NCI-H187 (cell line): ENCODE measurements at places on chromosomes 1 and 21.

- no peak for DNase-seq
Observed at GRCh38 chr1:17885663-17886320, 130.7 kb downstream of the ACTL8 start.

DNA sequence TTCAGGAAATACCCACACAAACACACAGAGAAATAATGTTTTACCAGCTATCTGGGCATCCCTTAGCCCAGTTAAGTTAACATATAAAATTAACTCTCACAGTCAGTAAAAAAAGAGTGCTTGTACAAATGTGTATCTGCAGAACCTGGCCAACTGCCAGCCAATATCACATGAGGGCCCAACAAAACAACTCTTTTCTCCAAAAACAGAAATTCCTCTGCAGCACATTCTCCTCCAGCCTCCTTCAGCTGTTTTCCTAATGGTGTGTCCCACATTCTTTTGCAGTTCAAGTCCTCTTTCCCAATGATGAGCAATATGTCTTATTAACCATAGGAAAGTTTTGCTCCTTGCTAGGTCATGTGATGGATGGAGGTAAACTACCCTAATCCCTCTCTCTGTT is 75.5 kb downstream of the LRRC7 start:
- DNase-seq, result no peak

DNA sequence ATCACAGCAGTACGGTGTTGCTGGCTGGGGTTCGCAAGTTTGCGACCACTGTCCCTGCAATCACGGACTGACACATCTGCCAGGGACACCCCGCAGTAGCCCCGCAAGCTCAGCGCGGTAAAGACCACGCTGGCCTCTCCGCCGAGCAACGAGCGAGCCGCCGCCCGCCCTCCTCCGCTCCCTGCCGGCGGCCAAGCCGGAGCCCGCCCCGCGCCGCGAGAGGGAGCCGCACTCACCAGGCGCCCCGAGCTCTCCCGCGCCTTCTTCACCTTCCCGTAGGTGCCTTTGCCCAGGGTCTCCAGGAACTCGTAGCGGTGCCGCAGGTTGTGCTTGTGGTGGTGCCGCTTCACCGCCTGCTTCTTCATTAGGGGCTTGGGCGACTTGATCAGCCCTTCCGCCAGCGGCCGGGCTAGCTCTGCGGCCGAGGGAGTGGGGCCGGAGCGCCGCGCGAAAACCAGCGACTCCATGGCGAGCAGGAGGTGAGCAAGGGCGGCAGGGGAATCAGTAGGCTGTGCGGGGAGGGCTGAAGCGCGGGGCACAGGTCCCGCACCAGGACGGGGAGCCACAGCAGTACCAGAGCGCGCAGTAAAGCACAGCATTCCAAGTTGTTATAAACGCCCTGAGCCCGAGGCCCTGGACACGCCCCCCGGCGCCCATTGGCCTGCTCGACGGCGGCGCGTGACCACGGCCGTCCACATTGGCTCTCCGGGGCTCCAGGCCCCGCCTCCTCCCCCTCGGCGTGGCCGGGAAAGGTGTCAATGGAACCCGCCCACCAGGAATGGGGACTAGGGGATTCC is at the start of gene NUAK2:
Gene NUAK2 (minus strand): TSS at position 584 of the 797 bp plus-strand sequence. CDS start 117 bp downstream, at position 467.
- peak; percentile 99 for DNase-seq

DNA sequence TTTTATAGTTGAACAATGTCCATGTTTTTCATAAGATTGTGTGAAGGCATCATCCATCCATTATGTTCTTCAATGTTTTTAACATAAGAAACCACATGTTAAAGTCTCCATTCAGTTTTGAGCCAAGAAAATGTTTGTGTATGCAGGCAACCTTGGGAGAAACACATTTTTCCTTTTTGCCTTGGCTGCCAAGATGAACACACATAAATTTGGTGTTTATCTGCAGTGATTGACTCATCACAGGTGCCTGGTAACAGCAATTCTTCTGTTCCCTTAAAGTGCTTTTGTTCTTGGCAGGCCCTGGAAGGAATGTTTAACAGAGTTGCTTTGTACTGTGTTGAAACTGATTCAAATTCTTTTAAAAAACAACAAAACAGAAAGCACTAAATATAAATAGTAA is 709.9 kb upstream of the ADGRL4 start:
- no peak for DNase-seq

- DNase-seq, result no peak
Observed at GRCh38 chr1:230073371-230074035, 6.5 kb downstream of the GALNT2 start.

- no peak for DNase-seq
Observed at GRCh38 chr21:30044447-30045064, 104.8 kb upstream of the GRIK1 start.

DNA sequence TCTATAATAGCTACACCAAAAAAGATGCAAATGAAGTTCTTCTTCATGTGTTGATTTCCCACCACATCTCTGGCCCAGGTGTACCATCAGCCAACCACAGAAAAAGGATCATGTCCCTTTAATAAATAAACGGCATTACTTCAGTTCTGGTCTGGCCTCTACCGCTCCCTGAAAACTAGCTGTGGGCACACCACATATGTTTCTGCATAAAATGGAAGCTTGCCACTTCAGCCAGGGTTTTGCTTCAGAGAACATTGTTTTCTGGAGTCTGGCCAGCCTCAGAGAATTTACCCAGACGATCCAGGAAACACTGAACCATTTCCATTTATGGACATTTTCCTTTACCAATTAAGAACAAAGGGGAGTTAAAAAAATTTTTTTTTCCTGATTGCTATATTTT is 5.8 kb upstream of the LAMC2 start:
- no peak for DNase-seq

DNA sequence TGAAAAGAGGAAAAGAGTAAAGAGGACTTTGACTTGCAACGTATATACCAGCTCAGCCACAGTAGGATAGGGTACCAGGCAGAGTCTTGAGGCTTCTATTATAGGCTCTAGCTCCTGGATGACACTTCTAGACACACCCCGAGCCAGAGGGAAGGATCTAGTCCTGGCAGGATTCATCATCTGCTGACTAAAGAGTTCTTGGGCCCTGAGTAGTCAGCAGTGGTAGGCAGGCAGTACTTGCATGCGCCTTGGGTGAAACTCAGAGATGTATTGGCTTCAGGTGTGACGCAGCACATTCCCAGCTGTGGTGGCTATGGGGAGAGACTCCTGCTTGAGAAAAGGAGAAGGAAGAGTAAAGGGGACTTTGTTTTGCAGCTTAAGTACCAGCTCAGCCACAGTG is 162.3 kb upstream of the APP start:
- no peak for DNase-seq

- no peak for DNase-seq
Observed at GRCh38 chr21:44975720-44976555, 36.1 kb downstream of the SLX9 start.

GRCh38 chr1:27491748-27492700 is 2.1 kb upstream of the WASF2 start:
- DNase-seq, result no peak

DNA sequence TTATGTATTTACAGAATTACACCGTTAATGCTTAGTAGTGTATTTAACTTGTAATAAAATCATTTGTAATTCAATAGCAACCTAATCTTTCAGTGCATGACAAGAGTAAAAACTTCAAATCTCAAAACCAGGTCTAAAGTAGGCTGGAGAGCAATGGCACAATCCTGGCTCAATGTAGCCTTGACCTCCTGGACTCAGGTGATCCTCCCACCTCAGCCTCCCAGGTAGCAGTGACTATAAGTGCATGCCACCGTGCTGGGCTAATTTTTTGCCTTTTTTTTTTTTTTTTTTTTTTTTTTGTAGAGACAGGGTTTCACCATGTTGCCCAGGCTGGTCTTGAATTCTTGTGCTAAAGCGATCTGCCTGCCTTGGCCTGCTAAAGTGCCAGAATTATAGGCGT is 11.3 kb downstream of the IPP start:
- no peak for DNase-seq

DNA sequence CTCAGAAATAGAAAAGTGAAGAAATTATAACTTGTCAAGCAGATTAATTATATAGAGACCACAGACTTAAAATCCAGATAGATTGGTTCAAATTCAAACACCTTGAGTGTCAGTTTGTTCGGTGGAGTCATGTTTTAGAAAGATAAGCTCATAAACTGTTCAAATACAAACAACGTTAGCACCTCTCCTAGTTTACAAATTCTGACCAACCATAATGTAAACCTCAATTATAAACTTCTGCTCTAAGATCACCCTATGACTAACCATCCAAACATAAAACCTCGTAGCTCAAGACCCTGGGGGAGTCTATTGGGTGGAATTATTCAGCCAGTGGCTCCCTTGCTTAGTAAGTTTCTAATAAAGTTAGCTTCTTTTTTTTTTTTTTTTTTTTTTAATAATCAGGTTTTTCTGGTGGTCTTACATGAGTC is 12.4 kb downstream of the CBR1 start:
- DNase-seq, result no peak

GRCh38 chr21:30227633-30228404 is 11.9 kb upstream of the CLDN8 start:
- no peak for DNase-seq

- DNase-seq, result no peak
Observed at GRCh38 chr1:168676861-168677260, 52.1 kb downstream of the DPT start.

DNA sequence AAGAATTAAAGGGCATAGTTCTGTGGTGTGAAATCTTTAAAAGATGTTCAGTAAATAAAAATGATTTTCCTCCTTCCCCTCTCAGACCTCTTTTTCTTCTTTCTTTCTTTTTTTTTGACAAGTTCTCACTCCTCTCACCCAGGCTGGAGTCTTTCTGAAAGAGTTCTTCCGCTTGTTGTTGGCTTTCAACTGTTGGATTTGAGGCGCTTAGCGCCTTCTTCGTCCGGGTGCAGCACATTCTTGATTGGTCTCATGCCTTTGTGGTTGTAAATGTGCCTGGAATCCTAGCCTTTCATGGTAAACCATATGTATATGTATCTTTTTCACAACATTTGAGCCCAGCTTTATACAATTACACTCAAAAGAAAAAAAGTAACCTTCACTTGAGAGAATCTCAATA is 980 bp upstream of the METTL18 start:
- DNase-seq, result no peak

- DNase-seq, result no peak
Observed at GRCh38 chr1:160186729-160187128, 3.6 kb upstream of the CASQ1 start.

DNA sequence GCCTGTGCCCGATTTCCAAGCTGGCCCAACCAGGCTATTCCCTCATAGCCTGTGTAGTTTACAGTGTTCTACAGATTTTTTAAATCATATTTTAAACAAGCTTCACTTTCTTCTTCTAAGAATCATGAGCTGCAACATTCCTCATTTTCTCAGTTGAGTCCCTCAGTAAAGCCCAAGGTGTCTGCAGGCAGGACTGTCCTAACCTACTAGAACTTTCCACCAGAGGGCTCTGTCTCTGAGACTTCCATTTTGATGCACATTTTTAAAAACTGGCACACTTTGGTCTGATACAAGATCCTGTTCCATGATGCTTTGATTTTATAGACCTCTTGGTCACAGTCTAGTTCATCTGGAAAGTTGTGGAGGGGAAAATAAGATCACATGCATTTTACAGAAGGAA is 21.6 kb upstream of the SLAMF6 start:
- no peak for DNase-seq

- no peak for DNase-seq
Observed at GRCh38 chr1:119414950-119415349, at the start of gene HSD3B2. TSS of gene HSD3B2 (plus strand) at chr1:119415150. CDS start at chr1:119415420, 270 bp downstream.

DNA sequence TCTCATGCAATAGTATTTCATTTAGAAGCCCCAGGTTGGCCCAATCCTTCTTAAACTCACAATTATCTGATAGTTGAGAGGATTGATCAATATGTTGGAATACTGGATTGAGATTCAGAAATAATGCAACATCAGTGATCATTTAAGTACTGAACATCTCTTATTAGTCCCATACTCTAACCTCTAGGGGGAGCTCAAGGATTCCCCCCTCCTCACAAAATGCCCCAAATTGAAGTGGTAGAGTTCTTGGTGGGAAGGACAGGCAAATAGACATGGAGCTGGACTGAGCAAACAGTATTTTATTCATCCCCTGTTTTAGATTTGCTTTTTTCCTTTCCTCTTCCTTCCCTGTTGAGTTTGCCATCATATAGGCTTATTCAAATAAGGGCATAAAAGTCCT is 62.8 kb downstream of the NGF start:
- DNase-seq, result no peak

- DNase-seq, result no peak
Observed at GRCh38 chr1:186152620-186153239, 222.3 kb downstream of the TPR start.

DNA sequence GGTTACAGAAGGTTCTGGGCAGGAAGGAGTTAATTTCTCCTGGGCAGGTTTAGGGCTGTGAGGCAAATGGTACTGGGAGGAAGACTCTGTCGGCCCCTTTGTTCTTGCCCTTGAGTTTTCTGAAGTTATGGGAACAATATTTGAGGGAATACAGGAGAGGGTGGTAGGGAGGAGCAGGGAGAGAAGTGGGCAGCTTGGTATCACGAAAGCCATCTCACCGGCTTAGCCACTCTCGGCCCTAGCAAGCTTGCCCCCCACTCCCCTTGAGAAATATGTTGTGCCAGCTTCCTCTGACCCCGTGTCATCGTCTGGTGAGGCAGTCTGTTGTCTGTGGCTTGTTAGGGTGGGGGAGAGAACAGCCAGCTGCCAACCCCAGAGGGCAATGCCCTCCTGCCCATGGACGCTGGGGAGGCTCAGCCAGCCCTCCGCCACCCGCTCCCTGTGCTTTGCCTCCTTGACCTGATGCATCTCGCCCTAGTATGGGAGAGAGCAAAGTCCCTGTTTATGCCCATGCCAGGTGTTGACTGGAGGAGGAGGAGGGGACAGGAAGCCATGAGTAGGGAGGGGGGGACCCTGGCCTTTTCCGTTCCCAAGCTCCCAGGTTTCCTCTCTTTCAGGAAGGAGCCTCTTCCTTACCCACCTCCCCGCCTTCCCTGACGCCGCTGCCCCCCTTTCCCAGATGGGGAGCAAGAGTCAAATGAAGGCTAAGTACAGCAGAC is 1.2 kb downstream of the EFNA1 start:
- no peak for DNase-seq

- DNase-seq, result no peak
Observed at GRCh38 chr1:177566495-177566894, 395.7 kb downstream of the BRINP2 start.

DNA sequence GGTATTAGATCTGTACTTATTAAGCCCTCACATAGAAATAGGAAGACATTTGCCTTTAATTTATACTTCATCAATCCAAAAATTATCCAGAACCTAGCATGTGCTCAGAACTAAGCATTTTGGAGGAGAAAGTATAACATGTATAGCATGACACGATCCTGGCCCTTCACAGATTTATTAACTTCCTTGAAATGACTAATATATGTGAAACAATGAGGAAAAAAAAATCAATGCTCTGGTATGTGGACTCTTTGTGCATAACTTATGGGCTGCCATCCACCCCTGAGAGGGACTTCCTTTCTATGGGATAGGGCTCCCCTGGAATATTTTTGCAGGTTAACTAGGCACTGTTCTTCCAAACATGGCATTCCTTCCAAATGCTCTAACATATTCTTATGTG is 36.6 kb downstream of the CCDC185 start:
- no peak for DNase-seq

- DNase-seq, result no peak
Observed at GRCh38 chr1:202287196-202287595, 54.5 kb downstream of the UBE2T start.

GRCh38 chr1:58784758-58785441 is 1.1 kb upstream of the JUN start:
- peak; percentile 18 for DNase-seq
